ENCODE measurements at places on chromosomes 12 and 14. TPM values are rescaled to one million over a fixed set of nuclear protein-coding genes. Genes with fewer than 3 reads are reported as not detected.
A peak's percentile ranks its signal among the peaks of the same experiment; 100 is the strongest.

Gene DDN
- 0.21 TPM for total RNA-seq

DNA sequence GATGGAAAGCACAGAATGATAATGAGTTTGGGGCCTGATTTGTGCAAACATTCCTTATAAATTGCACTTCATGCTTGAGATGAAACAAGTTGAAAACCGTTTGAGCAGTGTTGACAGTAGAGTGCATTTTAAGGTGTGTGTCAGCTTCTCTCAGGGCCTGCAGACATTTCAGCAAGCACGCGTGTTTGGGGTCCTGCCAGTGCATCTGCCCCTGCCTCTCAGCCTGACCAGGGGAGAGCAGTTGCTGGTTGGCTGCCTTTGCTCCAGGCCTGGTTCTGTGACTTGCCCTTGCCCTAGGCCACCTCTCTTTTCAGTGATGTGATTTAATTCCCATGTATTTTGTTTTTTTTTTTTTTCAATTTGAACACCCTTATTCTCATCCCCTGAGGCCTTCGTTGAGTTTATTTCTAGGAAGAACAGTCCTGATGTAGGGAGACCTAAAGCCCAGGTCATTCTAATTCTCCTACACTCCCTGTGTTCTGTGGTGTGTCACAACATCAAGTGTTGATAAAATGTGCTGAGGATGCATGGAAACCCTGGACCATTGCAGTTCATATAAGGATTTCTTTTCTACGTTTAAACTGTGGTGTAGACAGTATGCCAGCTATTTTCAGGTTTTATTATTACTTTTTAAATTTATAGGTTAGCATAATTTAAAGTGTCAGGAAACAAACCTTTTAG lies 40.1 kb upstream of the AMN start:
- no peak for DNase-seq
- H3K4me1 ChIP-seq: no peaks in the 10 kb centered on the region
- H3K27me3 ChIP-seq: no peaks in the 10 kb centered on the region
- H3K4me3 ChIP-seq: no peak overlapping the region

GRCh38 chr12:30525171-30525570 lies 170.5 kb downstream of the IPO8 start:
- no peak overlapping the region for H3K27ac ChIP-seq
- H3K36me3 ChIP-seq: no peaks in the 10 kb centered on the region
- H3K27me3 ChIP-seq: no peaks in the 10 kb centered on the region
- no peak overlapping the region for H3K4me3 ChIP-seq
- no peak for DNase-seq

DNA sequence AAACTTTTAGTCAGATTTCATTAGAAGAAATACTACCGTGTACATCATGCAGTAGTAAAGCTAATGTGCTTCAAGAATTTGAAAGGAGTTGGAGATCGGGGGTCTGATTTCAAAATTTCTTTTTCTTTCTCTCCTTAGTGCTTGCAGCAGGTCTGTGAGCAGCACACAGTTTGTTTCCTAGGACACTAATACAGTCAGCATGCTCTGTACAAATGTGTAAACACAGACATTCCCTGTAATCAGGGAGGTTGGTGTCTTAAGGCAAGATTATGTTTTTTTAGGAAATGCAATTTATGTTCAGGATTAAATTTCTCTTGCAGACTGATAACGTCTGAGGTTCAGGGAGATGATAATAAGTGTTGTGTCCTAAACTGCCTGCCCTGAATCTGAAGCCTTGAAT lies 142.7 kb downstream of the ALX1 start:
- no peak overlapping the region for H3K4me3 ChIP-seq
- H3K27me3 ChIP-seq: no peaks in the 10 kb centered on the region
- no peak for DNase-seq
- no peaks in the 10 kb centered on the region for H3K4me1 ChIP-seq
- no peaks in the 10 kb centered on the region for H3K36me3 ChIP-seq

- DNase-seq: peak; percentile 100
- no peaks in the 10 kb centered on the region for H3K36me3 ChIP-seq
- H3K4me1 ChIP-seq: no peaks in the 10 kb centered on the region
Measured at GRCh38 chr12:120317224-120318105, 10.1 kb downstream of the PLA2G1B start.

GRCh38 chr14:23351681-23352505 lies 794 bp downstream of the SLC22A17 start:
- no peak for DNase-seq
- no peaks in the 10 kb centered on the region for H3K27me3 ChIP-seq
- H3K27ac ChIP-seq: 0 out of 2 replicates have a peak overlapping the region, but pooled peaks have one; percentile 8
- peaks cover 2% of the 10 kb centered on the region for H3K4me1 ChIP-seq
